ENCODE measurements at places on chromosomes 12 and 14.

DNA sequence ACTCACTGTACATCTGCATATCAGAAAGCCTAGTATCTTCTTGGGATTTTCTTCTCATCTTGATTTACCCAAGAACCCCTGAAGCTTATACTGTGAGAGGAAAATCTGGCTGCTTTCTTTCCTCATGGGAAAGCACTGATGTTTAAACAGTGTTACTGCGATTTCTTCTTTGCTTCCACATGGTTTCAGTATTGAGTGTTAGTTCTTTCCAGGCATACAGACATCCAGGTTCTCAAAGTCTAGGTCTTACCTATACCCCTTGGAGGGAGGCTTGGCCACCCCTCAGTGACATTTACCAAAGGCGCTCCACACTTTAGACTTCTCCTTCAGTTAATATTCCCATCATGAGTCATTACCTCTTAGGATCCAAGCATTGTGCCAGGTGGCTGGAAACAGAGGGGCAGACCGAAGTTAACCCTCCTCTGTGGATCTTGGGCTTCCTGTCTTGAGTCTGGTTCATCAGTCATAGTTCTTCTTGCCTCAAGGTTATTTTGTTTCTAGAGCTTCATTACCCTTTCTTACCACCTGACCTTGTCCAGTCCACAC is 79.1 kb downstream of the TMEM117 start:
- DNase-seq = no peak

DNA sequence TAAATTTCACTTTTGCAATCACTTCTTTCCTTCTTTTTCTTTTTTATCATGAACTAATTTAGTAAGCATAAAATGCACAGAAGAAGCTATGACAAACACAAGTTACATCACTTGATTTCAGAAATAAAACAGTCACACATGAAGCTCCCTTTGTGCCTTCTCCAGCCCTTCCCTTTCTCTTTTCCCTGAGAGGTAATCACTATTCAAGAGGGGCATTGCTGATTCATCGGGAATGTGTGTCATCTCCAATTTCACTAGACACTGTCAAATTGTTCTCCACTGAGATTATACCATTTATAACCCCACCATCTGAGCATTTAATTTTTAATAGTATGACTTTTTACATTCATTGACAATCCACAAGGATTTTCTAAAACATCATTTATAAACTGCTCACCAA is 91.6 kb upstream of the PTPRQ start:
- DNase-seq = no peak

DNA sequence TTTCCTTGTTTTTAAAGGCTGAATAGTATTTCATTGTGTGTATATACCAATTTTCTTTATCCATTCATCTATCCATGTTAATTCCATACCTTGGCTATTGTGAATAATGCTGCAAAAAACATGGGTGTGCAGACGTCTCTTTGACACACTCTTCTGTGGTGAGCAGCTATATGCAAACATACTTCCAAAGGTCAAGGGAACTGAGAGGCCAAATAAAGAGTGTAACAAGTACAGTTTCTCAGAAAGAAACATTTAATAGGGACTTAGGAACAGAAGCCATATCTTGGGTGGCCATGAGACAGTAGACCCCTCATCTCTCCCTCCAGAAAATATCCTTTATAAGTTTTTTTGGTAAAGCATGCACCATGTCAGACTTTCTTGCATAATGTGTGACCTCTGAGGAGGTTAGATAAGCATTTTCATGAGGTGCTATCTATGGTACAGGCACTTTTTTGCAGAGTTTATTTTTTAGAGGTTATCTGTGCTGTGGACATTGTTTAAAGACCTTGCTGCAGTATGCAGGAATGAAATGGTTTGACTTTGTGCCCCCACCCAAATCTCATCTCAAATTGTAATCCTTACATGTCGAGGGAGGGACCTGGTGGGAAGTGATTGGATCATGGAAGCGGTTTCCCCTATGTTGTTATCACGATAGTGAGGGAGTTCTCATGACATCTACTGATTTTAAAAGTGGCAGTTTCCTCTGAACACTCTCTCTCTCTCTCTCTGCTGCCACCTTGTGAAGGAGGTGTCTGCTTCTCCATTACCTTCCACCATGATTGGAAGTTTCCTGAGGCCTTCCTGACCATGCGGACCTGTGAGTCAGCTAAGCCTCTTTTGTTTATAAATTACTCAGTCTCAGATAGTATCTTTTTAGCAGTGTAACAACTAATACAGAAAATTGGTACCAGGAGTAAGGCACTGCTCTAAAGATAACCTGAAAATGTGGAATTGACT is 1202.3 kb downstream of the GALC start:
- no peak for DNase-seq

GRCh38 chr12:114529966-114530365 is 124.0 kb upstream of the TBX5 start:
- DNase-seq = no peak

GRCh38 chr14:89401241-89401640 is 15.8 kb downstream of the FOXN3 start:
- DNase-seq = no peak

- no peak for DNase-seq
These were observed 61.6 kb downstream of the CPM start for GRCh38 chr12:68871396-68871795.

DNA sequence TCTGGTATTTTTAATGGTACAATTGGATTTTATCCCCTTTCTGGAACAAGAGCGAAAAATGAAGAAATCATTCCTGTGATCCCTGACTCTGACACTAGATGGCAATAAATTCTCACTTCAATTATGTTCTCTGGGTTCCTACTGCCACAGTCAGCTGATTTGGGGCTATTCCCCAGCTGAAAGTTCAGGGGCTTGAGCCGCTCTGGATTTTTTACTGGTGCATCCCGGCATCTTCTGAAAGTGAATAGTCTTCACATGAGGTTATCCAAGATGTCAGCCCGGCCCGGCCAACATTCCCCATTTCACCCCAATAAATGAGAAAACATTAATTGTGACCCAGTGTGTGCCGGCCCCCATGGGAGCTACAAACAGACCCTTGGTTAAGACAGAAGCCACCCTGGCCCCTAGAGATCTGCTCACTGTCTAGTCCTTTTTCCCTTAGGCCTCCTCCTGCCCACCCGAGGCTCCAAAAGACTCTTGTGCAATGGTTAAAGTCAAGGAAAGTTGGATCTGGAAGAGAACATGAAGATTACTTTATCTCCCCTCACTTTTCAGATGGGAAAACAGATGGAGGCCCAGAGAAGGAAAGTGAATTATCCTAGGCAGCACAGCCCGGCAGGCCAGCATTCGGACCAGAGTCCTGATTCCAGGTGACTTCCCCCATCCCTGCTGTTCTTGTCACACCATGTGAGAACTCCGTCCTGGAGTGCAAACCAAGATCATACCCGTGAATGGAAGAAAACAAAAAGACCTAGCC is 20.8 kb downstream of the CKAP4 start:
- peak; percentile 30 for DNase-seq

- DNase-seq = no peak
These were observed 125.3 kb downstream of the SLC15A4 start for GRCh38 chr12:128698301-128698972.

DNA sequence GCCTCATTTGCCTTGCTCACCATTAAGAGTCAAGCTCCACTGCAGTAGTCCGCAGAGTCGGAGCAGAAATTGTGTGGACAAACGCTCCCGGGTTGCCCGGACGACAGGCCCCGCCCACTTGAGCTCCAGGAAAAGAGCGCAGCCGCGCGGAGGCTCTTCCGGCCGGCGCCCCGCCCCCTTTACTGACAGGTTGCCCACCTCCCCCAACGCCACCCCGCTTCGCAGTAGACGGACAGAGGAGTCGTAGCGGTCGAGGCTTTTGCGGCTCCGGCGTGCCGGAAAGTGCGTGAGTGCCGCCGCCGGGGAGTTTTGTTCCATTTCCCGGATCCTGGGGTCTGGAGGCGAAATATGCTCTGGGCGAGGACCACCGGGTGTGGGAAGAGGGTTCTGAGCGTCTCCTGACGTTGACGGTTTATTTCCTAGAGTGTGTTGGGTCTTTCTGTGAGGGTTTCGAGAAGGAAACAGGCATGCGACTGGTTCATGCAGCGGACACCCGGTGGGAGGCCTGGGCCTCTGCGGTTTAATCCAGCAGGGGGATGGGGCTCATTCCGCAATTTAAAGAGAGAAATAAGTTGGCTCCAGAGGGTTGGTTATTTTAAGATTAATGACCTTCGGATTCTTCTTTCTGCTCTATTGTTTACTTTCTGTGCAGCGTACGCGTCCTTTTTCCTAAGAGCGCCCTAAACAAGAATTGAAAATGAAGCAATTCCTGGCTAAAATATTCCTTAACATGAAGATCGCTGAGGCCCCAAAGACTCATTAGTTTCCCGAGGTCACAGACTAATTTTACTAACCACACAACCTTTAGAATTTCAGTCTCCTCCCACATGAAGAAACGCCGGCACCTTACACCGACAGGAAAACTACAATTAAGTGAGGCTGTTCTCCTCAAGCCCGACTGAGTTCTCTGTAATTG is at the start of the genes DNAI7 and ETFRF1:
TSS of gene DNAI7 (minus strand) at position 105 of the 916 bp plus-strand sequence. CDS start at position 23, 82 bp downstream.
TSS of gene ETFRF1 (plus strand) at position 182 of the 916 bp plus-strand sequence. CDS start 8,720 bp downstream, outside the sequence.
- peak; percentile 95 for DNase-seq

DNA sequence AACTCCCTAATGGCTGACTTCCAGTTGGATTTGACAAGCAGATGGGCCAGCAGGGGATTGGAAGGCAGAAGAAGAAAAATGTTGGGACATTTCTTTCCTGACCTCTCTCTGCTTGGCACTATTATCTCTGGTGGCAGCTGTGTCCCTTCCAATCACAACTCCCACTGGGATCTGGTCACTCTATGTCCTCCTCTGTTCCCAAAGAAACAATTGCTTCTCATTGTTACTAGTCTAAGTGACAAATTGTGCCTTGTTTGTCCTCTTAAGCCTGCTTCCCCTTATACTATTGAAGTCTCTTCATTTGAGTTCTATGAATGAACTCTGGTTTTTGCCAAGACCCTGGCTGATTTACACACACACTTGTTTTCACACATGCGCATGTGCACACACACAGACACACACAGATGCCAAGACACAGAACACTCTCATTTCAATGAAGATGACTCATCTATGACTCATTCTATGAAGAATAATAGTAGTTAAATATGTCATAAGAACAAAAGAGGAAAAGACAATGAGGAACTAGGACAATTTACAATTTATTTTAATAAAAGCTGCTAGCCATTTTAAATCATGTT is 83.0 kb upstream of the FAR2 start:
- DNase-seq = no peak

DNA sequence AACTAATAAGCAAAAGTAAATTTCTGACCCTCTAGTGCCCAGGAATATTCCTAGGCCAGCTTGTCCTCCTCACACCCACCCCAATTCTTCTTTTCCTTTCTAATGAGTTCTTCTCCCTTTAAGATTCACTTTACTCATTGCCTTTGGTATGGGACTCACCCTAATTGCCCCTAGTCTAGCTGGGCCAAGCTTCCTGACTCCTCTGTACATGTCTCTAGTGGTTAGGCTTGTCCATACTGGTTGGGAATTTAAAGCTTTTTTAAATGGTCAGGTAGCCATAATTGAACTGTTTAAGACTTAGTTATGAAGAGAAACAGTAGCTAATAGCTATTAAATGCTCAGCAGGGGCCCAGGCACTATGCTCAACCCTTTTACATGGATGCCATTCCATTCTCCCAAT is 248.2 kb downstream of the C12orf42 start:
- DNase-seq = no peak
